ENCODE measurements at places on chromosomes 4 and X.

DNA sequence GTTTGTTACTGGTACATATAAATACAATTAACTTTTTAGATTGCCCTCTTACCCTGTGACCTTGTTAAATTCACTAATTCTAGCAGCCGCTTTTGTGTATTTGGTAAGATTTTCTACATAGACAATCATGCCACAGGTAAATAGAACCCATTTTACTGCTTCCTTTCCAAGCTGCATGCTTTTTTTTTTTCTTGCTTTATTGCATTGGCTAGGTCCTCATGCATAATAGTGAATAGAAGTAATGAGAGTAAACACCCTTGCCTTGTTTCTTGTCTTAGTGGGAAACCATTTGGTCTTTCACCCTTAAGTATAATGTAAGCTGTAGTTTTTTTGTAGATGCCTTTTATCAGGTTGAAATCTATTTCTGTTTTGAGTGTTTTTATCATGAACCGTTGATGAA is 7.7 kb upstream of the TMEM271 start:
- ATAC-seq, result no peak

DNA sequence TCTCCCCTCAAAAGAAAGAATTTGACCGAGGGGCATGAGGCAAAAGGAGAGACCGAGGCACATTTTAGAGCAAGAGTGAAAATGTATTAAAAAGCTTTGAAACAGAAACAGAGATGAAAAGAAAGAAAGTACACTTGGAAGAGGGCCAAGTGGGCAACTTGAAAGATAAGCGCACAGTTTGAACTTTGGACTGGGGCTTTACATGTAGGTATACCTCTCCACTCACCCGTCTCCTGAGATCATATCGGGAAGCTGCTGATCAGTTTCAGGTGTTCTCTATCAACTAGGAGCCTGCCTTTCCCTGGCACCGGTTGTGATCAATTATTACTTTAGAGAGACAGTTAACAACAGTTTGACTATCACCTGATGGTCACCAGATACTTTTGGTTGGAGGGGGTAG is 2666.5 kb downstream of the ARAP2 start:
- no peak for ATAC-seq

GRCh38 chr4:38665551-38666411 is 1.8 kb downstream of the KLF3 start:
- no peak for ATAC-seq

GRCh38 chr4:79445371-79445781 is 37.3 kb upstream of the GK2 start:
- no peak for ATAC-seq
